ENCODE measurements at places on chromosomes 7 and 10.

DNA sequence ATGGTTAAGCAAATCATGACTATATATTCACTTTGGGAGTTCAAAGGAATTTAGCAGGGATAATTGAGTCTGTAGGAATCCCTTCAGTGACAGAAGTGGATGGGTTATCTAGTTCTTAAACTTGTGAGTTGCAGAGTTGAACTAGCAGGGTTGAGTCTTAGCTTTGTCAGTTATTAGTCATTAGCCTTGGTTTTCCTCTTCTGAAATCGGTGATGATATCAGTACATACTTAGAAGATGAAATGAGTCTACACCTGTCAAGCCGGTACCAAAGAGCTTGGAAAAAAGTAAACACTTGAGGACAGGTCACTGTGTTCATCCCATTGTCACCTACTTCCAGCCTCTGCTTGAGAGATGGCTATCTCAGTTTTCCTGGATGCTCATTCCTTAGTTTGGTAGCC lies 73.5 kb downstream of the BUB3 start:
- no peak for DNase-seq

DNA sequence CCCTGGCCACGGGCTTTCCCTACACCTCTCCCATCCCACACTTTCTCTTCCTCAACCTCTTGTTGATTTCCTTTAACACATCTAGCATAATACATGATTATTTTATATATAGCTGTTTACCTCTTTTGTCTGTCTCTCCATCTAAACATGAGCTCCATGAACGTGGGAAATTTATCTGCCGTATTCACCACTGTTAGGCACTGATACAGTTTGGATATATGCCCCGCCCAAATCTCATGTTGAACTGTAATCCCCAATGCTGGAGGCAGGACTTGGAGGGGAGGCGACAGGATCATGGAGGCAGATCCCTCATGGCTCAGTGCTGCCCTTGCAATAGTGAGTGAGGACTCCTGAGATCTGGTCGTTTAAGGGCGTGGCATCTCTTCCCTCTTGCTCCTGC lies 5.7 kb downstream of the CYTH3 start:
- no peak for DNase-seq

- no peak for DNase-seq
Observed at GRCh38 chr10:71077796-71078453, 134.4 kb upstream of the UNC5B start.

- no peak for DNase-seq
Observed at GRCh38 chr10:22733992-22734391, 19.6 kb upstream of the PIP4K2A start.

DNA sequence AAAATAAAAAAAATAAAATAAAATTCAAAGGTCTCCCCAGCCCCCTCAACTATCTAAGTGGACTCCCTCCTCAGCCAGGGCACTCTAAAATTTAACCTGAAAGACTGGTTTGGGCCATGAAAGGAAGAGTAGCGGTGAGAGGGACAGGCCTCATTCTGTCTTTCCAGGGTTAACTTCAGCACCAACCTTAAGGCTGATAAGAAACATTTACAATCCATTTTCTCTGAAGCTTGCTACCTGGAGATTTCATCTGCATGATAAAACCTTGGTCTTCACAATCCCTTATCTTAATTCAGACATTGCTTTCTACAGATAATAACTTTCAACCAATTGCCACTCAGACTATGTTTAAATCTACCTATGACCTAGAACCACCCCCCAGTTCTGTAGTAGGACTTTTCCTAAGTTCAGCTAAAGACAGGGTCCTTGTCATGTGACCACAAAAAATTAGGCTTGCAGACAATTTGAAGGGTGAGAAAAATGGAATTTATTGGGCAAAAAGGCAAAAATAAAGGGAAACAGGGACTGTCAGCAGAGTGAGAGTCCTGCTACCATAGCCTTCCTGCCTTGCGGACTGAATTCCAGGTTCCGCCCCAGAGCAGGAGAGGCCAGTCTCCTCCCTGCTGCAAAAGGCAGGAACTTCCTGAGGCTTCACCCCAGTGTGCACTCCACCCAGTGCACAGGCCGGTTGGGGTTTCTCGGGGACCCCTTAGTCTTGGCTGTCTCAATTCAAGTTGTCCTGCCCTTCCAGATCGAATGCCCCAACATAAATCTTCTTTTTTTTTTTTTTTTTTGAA lies 26.0 kb downstream of the AGK start:
- no peak for DNase-seq

- no peak for DNase-seq
Observed at GRCh38 chr10:18308600-18308999, 168.4 kb downstream of the CACNB2 start.

DNA sequence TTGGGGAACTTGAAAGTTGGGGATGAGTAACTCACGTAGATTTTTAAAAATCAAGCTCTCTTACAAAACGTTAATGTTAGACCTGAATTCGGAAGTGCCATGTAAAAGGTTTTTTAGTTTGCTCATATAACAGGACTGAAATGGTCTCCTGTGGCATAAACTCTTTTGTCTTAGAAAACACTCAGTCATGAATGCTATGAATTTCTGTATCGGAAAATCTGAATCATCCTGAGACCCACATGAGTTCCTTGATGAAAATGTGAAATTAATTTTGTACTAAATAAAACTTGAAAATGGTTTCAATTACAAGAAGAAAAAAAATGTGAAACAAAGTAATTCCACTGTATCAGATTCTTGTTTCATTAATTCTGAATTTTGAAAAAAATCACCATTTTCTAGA lies 134.8 kb upstream of the BMPER start:
- DNase-seq, result no peak

DNA sequence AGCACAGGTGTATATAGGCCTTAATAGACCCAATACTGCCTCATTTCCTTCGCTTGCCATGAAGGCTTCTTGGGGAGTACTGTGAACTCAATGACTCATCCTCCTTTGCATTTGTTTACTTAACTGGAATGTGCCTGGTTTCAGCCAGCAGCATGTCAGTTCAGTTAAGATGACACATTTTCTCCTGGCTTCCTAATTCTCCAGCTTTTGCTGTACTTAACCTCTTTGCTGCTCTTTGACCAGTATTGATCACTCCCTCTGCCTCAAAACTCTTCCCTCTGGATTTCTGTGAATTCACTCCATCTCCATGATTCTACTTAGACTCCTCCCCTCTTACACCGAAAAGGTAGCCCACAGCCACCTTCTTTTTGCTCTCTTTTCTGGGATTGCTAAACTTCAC lies 135.7 kb downstream of the MAGI2 start:
- DNase-seq, result no peak

DNA sequence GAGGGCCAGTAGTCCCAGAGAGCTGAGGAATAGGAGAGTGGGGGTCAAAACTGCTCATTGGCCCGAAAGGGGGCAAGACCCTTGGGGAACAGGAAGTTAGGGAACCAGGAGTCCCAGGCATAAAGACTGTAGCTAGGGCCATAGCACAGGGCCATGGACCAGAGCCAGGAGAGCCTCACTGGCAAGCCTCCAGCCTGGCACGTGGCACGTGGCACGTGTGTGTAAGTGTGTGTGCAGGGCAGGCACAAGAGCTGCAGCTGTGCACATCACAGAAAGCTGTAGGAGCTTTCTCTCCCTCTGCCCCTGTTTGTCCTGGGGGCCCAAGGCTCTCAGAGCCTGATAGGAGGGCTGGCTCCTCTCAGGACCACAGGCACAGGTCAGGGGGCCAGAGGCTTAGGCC lies 47.8 kb upstream of the SLF2 start:
- no peak for DNase-seq

DNA sequence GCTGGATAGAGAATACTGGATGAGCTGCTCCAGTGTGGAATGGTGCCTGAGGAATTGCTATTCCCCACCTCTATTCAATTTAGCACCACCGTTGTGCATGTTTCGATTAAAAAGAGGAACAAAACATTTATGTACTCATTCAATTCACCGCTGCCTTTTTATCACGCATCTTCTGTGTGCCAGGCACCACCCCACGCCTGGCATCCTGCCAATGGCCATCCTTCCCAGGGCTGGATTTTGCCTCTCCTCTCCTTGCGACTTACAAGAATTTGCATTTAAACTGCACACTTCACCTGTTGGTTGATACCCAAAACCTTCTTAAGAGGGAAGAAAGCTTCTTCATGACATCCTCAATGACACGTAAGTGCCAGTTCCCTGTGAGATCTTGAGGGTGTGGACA lies 110.2 kb upstream of the DPP6 start:
- DNase-seq, result no peak

GRCh38 chr7:138184191-138184590 lies 107.9 kb downstream of the AKR1D1 start:
- DNase-seq, result no peak

- DNase-seq, result no peak
Observed at GRCh38 chr10:78231939-78232338, 198.3 kb downstream of the RPS24 start.

- DNase-seq, result no peak
Observed at GRCh38 chr10:63700631-63701156, 179.5 kb downstream of the REEP3 start.

DNA sequence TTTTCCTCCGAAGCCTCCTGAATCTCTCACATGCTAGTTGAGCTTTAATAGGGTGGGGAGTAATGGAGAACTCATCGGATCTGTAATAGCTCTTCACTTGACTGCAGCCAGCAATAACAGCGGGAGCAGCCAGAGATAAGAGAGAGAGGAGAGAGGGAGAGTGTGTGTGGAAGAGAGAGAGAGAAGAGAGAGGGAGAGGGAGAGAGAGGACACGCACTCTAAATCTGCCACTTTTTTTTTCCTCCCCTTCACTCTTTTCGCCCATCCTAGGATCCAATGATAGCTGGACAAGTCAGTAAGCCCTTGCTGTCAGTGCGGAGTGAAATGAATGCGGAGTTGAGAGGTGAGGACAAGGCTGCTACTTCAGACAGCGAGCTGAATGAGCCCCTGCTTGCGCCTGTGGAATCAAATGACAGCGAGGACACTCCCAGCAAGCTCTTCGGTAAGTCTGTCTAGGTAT lies 107.9 kb downstream of the POU6F2 start:
- DNase-seq, result no peak

DNA sequence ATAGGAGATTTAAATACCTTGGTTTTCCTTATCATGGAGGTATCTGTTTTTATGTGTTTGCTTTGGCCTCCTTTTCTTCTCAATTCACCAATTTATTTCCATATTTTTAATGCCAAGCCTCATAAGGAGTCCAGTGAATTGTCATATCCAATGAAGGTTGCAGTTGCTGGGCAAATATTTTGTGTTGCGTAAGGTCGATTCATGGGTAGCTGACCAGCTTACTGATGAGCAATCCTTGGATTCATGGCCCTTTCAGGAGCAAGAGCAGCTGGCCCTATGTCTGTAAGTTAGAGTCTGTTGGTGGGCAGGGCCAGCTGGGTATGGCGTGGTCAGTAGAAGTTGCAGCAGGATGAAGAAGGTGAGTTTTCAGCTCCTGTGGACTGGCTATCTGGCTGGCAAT lies 182.9 kb downstream of the PFKFB3 start:
- DNase-seq, result no peak

DNA sequence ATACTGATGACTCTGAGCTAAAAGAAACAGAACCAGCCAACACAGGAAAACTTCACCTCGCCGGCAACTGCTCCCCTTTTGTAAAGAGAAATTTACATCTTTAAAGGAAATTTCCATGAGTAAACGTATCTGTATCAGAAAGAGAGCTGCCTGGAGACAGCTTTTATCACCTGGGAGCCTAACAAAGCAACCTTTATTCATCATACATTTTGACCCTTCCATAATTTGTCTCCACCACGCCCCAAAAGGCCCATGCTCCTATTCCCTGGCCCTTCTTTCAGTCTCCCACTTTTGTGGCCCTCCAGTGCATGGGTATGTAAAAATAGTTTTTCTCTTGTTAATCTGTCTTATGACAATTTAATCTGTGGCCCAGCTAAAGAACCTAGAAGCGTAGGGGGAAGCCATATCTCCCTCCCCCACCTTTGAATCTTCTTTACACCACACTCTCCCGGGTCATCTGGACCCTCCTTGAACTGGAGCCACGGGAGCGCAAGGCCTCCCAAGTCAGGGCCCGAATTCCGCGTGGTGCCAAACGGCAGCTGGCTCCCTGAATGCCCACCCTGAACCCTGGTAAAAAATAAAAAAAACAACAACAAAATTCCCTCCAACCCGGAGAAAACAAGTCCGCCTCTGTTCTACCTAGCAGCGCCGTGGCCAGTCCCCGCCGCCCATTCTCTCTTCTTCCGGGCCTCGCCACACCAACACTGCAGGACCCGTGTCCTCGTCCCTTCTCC lies 15.4 kb upstream of the FKBP9 start:
- DNase-seq, result no peak

GRCh38 chr7:121666306-121666705 lies 206.7 kb upstream of the PTPRZ1 start:
- DNase-seq, result no peak

DNA sequence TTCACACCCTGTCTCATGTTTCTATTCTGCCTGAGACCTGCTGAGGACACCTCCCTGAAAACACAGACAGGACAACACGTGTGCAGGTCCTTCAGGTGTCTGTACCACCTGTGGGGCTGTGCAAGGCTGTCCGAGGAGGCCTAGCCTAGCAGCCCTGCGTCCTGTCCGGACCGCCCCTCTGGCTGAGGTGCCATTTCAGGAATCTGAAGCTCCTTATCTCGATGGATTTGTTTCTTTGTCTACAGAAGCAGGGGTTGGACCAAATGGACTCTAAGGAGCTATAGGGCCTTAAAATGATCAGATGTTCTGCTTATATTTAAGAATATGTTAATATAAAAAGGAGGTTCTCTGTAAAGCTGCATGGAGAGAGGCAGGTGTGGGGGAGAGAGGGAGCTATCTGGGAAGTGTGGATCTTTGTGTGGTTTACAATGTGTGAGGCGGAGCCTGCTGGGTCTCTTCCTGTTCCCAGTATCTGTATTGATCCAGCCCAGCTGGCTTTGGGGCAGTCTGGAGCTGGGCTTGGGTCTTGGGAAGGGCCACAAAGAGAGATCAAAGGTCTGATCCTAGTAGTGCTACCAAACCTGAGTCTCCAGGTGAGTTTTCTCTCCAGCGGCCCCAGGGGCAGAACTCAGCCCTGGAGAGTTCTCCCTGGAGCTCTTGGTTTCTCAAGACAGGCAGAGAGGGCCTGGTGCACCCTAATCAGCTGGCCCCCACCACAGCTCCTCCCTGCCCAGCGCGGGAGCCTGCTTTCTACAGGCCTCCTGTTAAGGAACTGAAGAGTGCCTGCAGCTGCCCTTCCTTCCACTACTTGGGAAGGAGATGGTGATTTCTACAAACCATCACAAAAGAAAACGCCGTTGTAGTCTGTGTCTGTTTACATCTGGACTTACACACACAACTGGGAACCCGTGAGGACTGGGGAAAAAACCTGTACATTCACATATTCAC lies 3.4 kb upstream of the MNX1 start:
- no peak for DNase-seq

DNA sequence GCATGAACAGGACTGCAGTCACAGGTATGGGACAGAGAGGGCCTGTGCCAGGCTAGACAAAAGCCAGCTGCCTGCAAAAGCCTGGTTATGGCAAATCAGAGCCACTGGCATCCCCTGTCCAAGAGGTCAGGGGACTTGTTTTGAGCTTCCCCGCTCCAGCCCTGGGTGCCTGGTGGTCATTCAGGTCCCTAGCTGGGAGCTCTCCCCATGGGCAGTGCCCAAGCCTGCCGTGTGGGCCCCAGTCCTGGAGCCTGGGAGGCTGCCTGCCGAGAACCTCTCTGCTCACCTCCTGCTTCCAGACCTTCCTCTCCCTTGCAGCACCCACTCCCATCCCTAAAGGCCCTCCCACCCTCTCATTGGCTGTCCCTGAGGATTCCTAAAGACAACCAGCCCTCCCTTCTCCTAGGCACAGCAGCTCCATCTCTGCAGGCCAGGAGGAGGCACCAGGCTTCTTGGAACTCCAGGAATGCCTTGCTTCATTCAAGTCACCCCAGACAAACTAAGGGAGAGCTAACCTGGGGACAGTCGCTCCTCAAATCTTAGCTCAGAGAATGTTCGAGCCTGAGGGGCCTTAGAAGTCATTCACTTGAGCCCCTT lies 150.6 kb downstream of the C10orf105 start:
- no peak for DNase-seq

- no peak for DNase-seq
Observed at GRCh38 chr10:124565565-124566221, 104.1 kb downstream of the LHPP start.
